ENCODE measurements at places on chromosomes 16 and 17.

DNA sequence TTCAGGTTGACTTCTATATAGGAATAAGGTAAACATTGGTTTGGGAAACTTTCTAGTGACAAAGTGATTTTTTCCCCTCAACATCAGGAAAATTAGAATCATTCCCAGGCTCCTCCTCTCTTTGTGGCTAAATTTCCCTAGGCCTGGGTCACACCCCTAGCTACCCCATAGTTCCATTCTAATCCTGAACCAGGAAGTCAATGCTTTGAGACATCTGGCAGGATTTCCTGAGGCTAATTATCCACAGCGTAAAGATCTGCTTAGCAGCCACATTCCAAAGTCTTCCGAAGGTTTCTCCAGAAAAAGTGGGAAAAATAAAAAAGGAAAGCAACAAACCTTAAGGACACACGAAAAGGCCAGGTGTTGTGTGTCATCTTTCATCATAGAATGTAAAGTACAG lies 60.3 kb upstream of the CORO6 start:
- no peak for DNase-seq

- no peak for DNase-seq
Measured at GRCh38 chr16:88842806-88843205, 13.9 kb downstream of the GALNS start.

DNA sequence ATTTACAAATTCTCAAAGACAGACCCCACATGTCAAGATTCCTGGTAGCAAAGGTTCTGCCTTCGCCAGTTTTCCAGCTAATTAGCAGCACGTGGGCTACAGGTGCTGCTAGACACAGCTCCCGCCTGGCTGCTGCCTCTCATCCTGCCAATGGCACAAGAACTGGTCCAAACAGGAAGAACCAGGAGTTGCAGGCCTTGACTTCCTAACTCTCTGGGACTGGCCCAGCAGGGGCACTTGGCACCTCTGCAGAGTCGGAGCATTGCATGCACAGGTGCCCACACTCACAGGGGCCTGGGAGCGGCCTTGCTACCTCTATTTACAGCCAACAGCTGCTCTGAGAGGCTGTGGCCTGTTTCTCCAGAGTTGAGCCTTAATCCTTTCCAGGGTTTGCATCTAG lies 39.6 kb downstream of the TK2 start:
- no peak for DNase-seq

GRCh38 chr16:88817785-88818574 lies 6.3 kb upstream of the APRT start:
- no peak for DNase-seq
